Aorta (tissue), 5 donors: ENCODE measurements at places on chromosomes 12 and 14. TPM values are rescaled to one million over a fixed set of nuclear protein-coding genes. Genes with fewer than 3 reads are reported as not detected.

Gene MYF6
- not detected for total RNA-seq

Gene MGAT2
- 27.8 TPM for total RNA-seq

Gene EXOC3L4
- 4.8 TPM for total RNA-seq

Gene CLEC9A
- total RNA-seq, result 0.26 TPM

Gene FOXG1
- total RNA-seq, result not detected

DNA sequence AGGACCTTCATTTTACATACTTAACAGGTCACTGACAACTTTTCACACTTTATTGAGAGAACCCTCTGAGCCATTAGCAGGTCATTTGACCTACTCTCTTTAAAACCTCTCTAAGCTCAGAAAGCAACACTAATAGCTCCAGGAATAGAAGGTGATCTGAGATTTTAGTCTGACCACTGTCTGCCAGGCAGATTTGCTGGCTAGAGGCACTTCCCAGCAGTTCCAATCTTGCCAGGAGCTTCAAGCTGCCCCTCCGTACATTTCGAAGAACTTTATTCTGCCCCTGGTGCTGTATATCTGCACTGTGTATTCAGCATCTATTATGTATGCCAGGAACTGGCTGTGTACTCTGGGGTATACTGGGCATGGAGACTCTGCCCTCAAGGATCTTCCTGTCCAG, 56.3 kb downstream of the GPHB5 start:
- DNase-seq, result no peak
- no peaks in the 10 kb centered on the region for H3K27me3 ChIP-seq
- no peaks in the 10 kb centered on the region for H3K4me1 ChIP-seq

GRCh38 chr14:24307575-24308341, at the start of gene CIDEB:
CIDEB (minus strand) TSS chr14:24307977; CDS start chr14:24307858, 119 bp downstream.
- no peaks in the 10 kb centered on the region for H3K36me3 ChIP-seq
- H3K4me1 ChIP-seq, result no peaks in the 10 kb centered on the region
- H3K27ac ChIP-seq, result no peak within 1 kb of the TSS
- H3K4me3 ChIP-seq, result no peak within 1 kb of the TSS

- H3K27ac ChIP-seq, result no peak overlapping the region
- H3K4me3 ChIP-seq, result no peak overlapping the region
- no peaks in the 10 kb centered on the region for H3K4me1 ChIP-seq
- H3K27me3 ChIP-seq, result no peaks in the 10 kb centered on the region
- no peak for DNase-seq
- no peaks in the 10 kb centered on the region for H3K36me3 ChIP-seq
Measured at GRCh38 chr12:43332977-43333640, 218.9 kb downstream of the ADAMTS20 start.
